ENCODE measurements at places on chromosomes 16 and 17.

- DNase-seq, result no peak
Measured at GRCh38 chr17:67245073-67245693, at the start of gene HELZ. TSS of gene HELZ (minus strand) at chr17:67245196. CDS start at chr17:67218804, 26,392 bp downstream.

DNA sequence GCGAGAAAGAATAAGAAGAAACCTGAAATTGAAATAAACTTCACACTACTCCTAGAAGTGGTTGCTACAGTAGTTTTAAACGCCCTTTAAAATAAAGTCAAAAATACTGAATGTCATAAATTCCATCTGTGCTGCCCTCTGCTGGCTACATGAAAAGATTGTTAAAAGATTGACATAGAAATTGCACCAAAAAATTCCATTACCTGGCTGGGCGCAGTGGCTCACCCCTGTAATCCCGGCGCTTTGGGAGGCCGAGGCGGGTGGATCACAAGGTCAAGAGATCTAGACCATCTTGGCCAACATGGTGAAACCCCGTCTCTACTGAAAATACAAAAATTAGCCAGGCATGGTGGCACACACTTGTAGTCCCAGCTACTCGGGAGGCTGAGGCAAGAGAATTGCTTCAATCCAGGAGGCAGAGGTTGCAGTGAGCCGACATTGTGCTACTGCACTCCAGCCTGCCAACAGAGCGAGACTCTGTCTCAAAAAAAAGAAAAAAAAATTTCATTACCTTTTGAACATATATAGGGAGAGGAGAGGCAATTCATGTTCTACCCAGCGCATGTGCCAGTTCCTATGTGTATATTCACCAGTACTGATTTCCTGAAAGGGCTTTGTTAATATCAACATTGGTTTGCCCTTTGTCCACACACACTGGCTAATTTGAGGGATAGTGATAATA is 36.5 kb downstream of the CYTH1 start:
- no peak for DNase-seq

GRCh38 chr17:81870131-81870980 is 781 bp downstream of the ARHGDIA start:
- DNase-seq, result no peak

- no peak for DNase-seq
Measured at GRCh38 chr17:22221344-22221743, 529.0 kb downstream of the KCNJ18 start.

- DNase-seq, result no peak
Measured at GRCh38 chr16:17327664-17328335, 143.0 kb downstream of the XYLT1 start.

GRCh38 chr17:16975744-16976625 is 4.1 kb upstream of the TNFRSF13B start:
- no peak for DNase-seq

GRCh38 chr17:80414508-80414802 is 512 bp upstream of the ENDOV start:
- DNase-seq, result no peak
